ENCODE measurements at places on chromosomes 11 and 22. TPM values are rescaled to one million over a fixed set of nuclear protein-coding genes. Genes with fewer than 3 reads are reported as not detected.

GRCh38 chr11:27118949-27119348, 78.3 kb downstream of the BBOX1 start:
- no peak for DNase-seq

DNA sequence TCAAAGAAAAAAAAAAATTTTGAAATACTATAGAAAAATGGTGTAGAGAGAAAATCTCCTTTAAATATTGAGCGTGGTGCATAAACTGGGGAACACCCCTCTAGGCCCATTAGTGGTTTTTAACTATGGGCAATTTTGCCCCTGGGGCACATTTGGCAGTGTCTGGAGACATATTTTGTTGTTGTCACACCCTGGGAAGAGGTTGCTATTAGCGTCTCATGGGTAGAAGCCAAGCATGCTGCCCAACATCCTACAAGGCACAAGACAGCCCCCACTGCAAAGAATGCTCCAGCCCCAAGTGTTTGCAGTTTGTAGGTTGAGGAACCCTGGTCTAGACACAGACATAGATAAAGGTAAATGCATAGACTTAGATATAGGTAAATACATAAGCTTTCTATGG, 92.6 kb downstream of the KIAA1671 start:
- no peak for DNase-seq

GRCh38 chr11:2921742-2922493, 7.3 kb downstream of the PHLDA2 start:
- DNase-seq: no peak

DNA sequence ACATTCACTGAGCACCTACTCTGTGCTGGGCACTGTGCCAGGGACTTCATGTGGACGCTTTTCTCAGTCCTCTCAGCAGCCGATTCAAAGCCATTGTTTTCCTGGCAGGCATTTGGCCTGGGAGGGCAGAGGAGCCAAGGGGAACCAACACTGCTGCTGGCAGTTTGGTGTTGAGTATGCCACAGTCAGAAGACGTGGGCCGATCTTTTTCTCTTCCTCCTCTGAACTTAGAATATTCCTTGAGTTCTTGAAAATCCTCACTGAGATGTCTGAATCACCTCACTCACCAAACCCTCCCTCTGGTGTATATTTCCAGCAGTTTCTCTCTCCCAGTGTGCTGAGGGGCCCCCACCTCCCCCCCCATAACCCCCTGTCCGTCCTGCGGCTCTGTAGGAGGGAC, 114.5 kb upstream of the CRYBB3 start:
- no peak for DNase-seq

GRCh38 chr11:71223081-71223405, 29.3 kb downstream of the SHANK2 start:
- DNase-seq: no peak

Gene ADAMTS15
- polyA plus RNA-seq: 0.09 TPM

- peak; percentile 47 for DNase-seq
Measured at GRCh38 chr22:36197065-36197440, 4.6 kb downstream of the APOL4 start.

GRCh38 chr11:98895936-98896335, 124.8 kb upstream of the CNTN5 start:
- no peak for DNase-seq

Gene CNIH2
- polyA plus RNA-seq: 0.50 TPM

- no peak for DNase-seq
Measured at GRCh38 chr11:44750551-44751465, 24.0 kb downstream of the TSPAN18 start.

Gene CHRM4
- polyA plus RNA-seq: not detected

Gene RPL27A
- 1,073 TPM for polyA plus RNA-seq

Gene TRIM49B
- not detected for polyA plus RNA-seq

Gene PATE2
- not detected for polyA plus RNA-seq

Measured in GM23248 (cell line).